Psoas muscle (tissue), 8 donors: ENCODE measurements at places on chromosomes 6 and 20. TPM values are rescaled to one million over a fixed set of nuclear protein-coding genes. Genes with fewer than 3 reads are reported as not detected.

NKX2-2 gene
- total RNA-seq, result not detected

HTR1E gene
- not detected for total RNA-seq

RIMS1 gene
- total RNA-seq, result 1.4 TPM

CAP2 gene
- 344 TPM for total RNA-seq
